CD4-positive, alpha-beta T cell treated with Interleukin-6 for 4 hours (primary cell): ENCODE measurements at places on chromosomes 6 and 20.

DNA sequence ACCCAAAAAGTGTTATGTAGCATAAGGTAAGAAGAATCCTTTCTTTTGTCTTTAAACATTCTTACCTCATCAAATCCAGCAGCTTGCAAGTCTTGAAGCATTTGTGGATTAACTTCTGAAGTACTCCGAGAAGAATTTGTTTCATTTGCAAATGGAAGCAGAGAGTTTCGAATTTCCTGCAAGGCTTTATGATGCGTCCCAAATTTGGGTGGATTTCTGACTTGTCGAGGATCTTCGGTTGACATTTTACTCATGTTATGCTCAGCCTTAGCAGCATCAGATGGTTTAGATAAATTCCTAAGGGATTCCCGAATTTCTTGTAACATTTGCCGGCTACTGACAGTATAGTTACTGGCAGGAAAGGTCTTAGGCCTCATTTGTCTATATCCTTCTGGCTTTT, 16.2 kb downstream of the LATS1 start:
- DNase-seq = no peak

DNA sequence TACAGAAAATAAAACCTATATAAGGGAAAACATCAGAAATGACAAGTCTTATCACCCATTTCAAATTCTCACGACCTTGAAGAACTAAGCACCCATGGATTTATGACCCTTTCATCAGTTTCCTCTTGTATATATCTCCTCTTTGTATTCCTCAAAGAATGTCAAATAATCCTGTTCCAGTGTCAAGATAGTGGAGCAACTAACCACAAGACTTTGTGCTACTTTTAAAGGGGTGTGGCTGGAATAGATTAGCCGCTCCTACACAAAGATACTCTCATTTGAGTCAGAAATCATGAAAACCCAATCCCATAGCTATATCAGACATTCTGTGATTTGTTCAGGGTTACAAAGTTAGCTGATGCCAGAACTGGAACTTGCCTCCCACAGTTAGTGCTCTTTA, 6.6 kb downstream of the REPS1 start:
- DNase-seq = no peak

DNA sequence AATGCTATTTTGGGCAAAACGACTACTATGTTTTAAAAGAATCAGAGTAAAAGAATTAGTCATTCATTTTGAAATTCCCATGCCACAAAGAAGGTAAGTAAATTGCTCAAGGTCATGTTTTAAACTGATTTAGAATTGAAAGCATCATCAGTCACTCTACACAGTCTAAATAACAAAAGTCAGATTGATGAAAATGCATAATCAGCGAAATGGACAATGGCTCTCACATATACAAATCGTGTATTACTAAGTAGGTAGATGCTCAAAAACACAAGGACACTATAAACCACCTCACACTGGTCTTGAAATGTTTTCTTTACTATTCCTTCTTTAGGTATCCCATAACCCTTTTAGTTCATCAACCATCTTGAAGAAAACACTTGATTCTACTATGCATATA, 135.4 kb downstream of the OPN5 start:
- no peak for DNase-seq

DNA sequence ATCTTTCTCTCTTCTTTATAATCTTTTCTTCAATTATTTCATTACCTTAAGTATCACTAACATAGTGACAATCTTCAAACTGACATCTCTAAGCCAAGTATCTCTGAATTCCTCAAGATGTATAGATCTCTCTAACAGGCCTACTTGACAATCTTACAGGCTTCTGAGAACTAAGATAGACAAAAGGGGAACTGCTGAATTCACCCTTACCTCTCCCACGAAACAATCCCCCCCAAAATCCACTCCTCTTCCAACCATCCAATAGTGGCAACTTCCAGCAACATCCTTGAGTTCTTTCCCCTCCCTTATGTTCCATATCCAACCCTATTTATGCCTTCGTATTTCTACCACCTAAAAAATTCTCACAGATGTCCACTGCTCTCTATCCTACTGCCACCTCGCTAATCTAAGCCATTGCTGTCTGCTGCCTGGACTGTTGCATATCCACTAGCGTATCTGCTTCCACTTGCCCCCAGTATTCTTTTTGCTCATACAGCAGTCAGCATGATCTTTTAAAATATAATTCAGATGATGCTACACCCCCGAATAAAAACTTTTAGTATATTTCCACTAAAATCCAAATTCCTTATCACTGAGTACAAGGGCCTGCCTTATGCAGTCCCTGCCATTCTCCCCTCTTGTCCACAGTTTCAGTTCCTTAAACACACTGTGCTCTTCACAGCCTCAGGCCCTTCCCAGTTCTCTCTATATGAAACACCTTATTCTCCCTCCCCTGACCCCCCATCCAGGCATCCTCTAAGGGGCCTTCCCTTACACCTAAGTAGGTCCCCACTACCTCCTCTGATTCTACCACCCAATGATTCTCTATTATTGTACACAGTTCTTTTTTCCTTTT, 8.0 kb downstream of the REPS1 start:
- no peak for DNase-seq

DNA sequence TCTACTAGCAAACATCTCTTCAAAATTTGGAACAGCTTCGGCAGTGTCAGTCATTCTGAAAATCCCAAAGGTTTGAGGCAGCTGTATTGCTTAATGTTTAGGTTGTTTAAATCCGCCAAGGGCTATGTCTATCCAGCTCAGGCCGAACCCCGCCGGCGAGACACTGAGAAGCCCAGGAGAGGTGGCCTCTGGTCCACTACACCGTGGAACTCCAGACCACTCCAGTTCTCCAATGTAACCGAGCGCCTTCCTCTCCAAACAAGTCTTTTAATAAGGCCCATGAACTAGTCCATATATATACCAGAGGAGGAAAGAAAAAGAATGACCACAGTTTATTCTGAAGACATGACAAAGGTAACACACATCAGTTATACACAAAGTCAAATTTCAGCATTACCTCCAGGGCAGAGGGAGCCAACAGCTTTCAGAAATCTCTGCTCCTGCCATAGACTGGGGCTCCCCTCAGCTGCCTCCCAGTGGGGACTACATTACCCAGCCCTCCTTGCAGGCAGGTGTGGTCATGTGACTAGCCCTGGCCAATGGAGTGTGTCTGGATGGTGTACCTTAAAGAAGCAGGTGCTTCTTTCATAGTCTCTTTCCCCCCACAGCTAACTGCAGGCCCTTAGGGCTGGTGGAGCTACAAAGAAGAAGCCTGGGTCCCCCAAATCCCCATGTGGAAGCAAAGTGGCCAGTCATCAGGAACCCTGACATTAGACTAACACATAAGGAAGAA, at the start of gene RAMACL:
TSS of gene RAMACL (minus strand) at position 255 of the 733 bp plus-strand sequence. CDS start at position 54, 201 bp downstream.
- peak; percentile 61 for DNase-seq

GRCh38 chr6:47700053-47700452, 1.7 kb downstream of the ADGRF4 start:
- no peak for DNase-seq

DNA sequence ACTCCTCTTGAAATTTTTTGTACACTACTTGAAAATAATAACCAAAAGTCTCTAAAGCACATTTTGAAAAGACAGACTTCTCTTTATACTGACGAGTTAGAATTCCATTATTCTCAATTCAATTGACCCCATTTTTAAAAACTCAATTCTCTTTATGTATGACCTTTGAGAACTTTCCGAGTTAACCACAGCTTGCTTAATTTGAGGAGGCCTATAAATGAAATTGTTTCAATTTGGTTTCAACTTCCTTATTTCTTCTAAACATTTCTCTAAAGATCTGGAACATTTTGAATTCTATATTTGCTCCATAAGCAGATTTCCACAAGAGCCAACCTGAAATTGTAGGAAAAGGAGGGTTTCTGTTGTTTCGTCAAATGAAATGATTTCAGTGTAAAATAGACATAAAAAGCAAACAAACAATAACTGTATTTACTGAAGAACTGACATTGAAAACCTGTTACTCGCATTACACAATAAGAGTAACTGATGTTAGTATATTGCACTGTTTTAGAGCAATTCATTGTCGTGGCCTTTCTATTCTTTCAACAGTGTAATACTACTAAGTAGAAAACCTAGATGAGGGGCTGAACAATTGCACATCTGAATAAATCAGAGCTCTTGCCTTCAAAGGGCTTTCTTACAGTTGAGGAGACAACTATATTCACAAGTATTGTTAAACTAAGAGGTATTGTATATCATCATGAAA, 223.6 kb downstream of the HIVEP2 start:
- no peak for DNase-seq

- no peak for DNase-seq
Measured at GRCh38 chr6:111306104-111306888, 176.7 kb downstream of the REV3L start.

GRCh38 chr6:75091467-75092190, 114.2 kb downstream of the COL12A1 start:
- no peak for DNase-seq

GRCh38 chr20:51651921-51652549, 109.5 kb upstream of the NFATC2 start:
- no peak for DNase-seq

DNA sequence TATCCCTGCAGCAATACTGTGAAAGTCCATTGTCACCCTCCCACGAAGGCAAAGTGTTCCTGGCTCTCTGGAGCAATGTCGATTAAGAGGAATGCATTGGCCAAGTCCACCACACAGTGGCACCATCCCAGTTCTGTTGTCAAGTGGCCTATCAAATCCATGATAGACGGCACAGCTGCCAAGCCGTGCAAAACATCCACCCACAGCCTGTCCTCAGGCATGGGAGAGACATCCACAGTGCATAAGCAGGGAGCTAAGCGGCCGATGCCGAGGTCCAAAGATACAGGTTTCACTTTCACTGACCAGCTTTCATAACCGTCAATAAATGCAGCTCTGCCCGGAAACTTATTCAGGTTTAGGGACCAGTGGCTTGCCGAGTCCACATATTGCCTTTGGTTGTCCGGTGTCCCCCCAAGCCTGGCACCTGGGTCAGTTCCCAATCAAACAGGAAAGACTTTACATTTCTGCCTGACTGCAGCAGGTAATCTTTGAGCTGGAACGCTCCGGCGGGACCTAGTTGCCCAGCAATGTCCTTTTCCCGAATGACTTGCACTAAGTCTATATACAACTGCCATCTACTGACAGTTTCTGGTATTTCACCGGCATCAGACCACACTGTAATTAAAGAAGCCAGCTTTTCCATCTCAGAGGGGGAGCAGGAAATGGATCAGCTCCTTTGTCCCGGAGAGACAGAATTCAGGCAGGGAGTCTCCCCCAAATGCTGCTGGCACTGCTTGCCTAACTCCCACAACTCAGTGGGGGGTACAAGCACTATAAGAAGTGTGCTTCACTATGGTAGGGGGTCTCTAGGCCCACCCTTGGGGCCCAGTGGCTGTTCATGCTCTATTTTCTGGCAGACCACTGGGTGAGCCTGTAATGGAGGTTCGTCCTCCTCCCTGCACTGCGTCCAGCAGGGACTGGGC, 6.3 kb downstream of the ZKSCAN3 start:
- peak; percentile 67 for DNase-seq

DNA sequence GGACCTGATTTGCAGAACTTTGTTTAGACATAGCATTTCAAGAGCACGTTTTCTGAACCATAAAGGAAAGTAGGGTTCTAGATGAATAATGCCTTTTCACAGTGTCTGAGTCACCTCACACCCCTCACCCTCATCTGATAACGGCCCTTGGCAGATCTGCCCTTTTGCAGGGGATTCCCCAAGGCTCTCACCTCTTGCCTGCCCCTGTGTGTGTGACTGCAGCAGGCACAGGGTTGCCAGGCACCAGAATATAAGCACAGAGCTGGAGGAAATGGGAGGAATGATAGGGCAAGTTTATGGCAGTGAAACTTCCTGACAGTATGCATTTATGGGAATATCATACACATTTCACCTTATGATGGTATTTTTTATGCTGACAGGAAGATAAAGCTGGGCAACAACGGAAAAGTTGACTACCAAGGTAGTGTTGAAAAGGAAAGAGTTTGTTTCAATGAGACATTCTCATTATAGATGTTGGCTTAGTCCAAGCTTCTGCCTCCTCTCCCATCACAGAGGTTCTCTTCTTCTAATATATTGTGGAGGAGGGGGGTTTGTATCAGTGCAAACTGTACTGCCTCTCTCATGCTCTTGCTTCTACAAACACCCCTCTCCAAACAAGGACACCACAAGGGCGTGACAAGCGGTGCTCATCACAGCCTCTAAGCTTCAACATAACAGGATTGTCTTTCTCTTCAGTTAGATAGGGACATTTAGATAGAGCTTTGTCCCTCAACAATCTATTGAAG, 101.5 kb upstream of the BACH2 start:
- DNase-seq = peak; percentile 84

DNA sequence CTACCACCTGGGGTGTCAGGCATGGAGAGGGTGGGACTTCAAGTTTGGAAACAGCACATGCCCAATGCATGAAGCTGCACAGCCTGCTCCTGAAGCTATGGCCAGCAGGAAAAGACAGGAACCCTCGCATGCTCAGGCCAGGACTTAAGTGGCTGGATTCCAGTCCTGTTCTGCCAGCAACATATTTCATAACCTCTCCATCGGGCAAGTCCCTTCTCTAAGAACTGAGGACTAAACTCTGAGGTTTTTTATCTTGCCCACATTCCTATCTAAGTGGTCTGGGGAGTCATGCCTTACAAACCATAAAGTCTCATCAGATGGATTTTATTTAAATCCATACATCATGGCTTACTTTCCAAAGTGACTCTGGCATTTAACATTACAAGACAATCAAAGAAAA, 27.5 kb upstream of the AGPAT4 start:
- no peak for DNase-seq

DNA sequence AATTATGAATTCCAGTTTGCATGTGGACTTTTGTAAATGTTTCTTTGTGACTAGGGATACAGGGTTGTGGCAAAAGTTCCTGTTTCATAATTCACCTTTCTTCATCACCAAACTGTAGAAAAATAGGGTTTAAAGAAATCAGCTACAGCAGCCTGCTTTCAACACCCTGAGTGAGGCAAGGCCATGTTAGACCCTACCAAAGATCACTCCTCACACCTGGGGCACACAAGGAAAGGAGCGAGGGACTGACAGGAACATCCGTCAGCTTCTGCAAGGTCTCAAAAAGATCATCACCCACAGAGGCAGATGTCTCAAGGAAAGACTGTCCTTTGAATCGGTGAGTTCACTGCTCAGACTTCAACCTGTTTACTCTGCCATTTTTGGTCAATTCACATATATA, 10.5 kb upstream of the STX11 start:
- DNase-seq = no peak

- no peak for DNase-seq
Measured at GRCh38 chr6:15501826-15502445, 160.9 kb downstream of the DTNBP1 start.

- DNase-seq = no peak
Measured at GRCh38 chr6:118896339-118897136, 2.6 kb downstream of the ASF1A start.

GRCh38 chr6:80959034-80959433, 793.4 kb downstream of the TENT5A start:
- no peak for DNase-seq

GRCh38 chr20:5913166-5913565, 37.2 kb downstream of the TRMT6 start:
- DNase-seq = no peak

- DNase-seq = no peak
Measured at GRCh38 chr20:25991051-25991755, 294.6 kb upstream of the ZNF337 start.

DNA sequence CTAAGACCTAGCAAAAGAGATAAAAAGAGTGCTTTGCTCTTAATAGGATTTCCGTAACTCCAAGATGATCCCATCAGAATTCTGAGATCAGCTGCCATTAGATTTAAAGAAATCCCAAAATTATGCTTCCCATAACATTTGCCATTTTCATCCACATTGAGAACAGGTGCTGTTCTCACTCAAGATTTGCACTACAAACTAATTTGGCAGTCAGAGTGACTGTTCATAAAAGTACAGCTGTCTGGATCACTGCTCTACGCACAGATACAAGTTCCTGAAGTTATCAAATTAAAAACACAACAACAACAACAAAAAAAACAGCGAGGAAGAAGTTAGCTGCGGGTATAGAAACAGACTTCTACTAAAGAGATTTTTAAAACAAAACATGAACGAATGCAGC, 58.1 kb downstream of the ASCC3 start:
- no peak for DNase-seq
